ENCODE measurements at places on chromosomes 1 and 21. TPM values are rescaled to one million over a fixed set of nuclear protein-coding genes. Genes with fewer than 3 reads are reported as not detected.

DNA sequence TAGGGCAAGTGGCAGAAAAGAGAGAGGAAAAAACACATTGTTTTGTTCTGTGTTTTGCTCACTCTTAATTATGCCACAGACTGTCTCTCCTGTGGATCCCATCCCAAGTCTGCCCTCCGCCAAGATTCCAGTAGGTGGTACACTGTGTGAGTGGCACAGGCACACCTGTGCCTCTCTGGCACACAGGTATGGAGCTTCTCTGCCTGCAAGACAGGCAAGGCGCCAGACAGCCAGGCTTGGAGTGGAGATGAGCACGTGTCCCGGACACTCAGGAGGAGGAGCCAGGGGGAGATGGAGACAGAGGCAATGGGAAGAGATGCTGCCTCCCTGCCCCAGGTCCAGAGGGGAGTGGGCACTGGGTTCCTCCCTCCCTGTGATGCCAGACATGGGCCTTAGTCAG, 6.5 kb upstream of the GRIK3 start:
- DNase-seq: no peak

GRCh38 chr1:5915587-5916571, 76.3 kb downstream of the NPHP4 start:
- no peak for DNase-seq

DNA sequence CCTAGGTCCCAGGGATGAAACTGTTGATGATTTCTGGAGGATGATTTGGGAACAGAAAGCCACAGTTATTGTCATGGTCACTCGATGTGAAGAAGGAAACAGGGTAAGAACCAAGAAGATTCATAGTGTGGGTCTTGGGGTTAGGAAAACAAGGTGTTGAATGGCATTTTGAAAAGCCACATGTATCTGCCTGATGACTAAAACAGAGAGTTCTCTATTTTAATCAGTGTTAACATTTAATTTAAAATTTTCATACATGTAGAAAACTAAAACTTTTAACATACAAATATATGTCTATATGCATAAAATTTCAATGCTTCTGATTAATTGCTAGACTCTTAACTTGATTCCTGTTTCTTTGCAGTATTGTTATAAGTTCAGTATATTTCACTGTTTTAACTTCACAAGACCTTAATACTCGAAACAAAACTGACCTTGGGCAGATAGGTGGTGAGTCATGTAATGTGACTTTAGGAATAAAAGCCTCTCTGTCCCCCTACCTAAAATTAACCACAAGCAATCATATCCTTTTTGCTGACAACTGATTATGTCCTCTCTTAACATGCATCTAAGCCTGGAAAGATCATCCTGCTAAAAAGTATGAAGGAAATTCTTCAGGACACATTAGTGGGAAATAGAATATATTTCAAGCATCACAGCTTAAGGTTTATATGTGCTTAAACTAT, 95.6 kb downstream of the PTPRC start:
- no peak for DNase-seq

DNA sequence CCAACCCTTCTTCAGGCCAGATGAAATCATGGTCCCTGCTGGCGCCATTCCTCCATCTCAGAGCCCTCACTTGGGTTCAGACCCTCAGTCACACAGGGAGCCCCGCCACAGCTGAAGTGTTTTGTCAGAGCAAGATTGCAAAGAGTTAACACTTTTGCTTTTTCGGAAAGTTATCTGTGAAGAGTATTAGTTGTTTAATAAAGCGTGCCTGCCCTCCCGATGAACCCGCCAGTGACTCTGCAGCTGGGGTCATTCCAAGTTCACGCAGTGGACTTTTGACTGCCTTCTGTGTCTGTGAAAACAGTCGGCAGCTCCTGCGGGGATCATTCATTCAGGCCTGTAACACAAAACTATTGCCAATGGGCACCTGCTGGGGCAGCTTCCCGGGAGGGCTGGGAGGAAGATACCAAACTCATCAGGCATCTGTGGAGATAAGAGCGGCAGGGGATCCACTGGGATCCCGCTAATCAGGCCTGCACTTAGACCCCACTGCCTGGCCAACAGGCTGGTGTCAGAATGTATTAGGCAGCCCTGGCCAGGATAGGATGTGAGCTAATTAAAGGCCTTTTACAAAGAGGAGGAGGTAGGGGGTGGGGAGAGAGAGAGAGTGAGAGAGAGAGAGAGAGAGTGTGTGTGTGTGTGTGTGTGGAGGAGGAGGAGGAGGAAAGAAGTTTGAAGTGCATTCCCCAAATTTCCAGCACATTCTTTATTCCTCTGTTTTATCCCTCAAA, 184.5 kb downstream of the DHRS3 start:
- DNase-seq: no peak

DNA sequence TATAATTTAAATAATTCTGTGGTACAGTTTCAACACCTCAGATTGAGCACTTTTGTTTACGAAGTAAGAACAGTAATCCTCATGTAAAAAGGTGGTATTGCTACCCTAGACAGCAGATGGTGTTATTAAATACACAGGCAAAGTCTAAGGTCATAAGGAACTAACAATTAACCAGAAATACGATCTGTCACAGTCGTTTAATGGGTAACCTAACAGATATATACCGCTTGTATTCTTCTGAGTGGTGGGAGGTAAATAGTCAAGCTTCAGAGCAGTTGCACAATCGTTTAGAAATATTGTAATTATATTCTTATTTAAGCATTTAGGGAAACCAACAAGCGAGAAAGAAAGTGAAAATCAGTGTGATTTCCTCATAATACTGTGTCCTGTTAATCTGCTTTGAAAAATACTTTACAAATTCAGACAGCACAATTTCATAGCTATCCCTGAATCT, 9.8 kb upstream of the IRF2BP2 start:
- DNase-seq: no peak

DNA sequence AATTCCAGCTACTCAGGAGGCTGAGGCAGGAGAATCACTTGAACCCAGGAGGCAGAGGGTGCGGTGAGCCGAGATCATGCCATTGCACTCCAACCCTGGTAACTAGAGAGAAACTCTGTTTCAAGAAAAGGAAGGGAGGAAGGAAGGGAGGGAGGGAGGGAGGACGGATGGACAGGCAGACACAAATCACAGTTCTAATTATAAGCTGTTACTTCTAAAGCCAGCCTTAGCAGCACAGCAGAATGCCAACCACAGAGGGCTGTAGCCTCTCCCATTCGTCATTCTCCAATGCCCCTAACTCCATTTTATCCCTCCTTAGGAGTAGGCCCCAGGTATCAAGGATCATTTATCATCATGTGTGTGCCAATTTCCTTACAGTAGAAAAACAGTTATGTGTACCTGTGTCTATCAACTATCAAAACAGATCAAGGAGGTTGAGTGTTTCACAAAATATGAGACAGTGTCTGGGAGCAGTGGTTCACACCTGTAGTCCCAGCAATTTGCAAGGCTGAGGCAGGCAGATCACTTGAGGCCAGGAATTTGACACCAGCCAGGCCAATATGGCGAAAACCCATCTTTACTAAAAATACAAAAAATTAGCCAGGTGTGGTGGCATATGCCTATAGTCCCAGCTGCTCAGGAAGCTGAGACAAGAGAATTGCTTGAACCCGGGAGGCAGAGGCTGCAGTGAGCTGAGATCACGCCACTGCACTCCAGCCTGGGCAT, 19.1 kb downstream of the USP48 start:
- no peak for DNase-seq

DNA sequence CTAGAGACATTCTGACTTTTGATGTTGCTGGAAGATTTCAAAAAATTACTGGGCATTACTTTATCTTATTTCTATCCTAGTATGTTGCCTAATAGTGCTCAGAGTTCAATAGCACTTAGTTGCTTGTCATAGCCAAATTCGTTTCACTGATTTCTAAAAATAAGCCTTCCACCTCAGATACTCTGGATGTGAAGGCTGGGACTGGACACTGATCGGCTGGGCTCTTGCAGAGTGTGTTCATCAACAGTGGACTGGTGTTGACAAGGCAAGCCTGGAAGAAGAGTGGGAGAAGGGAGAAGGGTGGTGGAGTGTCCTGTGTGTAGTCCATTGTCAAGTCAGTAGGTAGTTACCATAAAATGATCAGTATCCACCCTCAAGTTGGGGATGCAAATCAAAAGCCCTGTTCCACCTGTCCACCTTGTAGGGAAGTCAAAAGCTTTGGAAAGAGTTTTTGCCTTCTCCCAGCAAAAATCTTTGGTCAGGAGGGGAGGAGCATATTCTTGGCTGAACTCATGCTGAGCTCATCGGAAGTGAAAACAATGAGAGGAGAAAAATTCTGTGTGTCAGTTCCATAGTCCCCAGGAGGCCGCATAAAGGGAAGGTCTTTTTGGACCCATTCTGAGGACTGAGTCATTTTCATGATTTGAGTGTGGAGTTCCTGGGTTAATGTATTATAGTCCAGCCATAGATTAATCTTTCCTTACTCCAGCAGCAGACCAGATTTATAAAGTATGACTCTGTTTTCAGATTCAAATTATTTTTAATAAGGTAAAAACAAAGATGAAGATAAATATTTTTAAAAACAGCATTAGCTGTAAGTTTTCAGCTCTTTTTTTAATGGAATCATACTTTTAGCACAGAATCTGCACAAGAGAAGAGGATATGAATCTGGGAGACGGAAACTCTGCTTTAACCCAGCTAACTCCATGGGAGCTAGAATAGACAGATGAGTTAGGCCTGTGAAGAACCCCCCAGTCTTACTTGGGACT, 99.5 kb upstream of the BMP8A start:
- no peak for DNase-seq

GRCh38 chr1:219266524-219266923, 92.8 kb downstream of the LYPLAL1 start:
- DNase-seq: no peak

DNA sequence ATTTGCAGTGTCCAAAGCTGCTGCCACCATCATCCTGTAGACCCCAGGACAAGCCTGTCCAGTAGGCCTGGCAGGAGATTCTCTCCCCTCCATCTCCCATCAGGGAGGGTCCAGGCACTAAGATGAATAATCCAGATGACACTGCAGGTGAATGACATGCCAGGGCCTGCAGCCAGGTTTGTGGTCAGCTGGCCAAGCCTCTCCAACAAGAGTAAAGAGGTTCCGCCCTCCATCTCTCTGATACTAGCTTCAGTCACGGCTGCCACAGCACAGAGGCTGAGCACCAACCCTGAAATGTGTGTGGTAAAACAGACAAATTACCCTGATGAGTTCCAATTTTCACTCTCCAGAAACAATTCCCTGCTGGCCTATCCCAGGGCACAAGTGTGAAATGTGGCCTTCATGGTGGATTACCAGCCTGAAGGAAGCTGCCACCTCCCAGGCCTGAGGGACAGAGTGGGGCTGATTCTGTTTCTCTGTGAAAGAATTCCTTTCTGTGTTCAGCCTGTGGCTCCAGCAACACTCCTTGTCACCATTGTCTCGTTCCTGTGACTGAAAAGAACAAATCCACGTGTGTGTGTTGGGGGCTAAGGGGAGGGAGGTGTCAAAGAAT, 19.9 kb upstream of the LHX4 start:
- DNase-seq: no peak

DNA sequence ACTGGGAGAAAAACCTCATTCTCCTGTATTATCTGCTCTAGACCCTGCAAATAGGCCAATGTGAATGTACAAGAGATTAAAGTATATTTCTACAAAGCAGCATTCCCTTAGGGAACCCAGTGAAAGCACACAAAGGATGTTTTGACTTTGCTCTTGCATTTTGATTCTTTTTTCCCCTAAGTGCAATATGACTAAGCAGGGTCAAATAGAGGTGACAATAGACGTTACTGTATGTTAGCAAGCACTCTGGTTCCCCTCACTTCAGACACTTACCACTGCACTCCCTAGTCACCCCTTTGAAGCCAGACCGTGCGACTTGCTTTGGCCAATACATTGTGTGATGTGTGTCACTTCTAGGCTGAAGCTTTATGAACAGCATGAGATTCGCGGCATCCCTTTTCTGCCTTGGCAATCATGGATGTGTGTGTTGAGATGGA, 209.7 kb downstream of the RHOU start:
- no peak for DNase-seq

Gene FOXO6
- total RNA-seq: not detected

Gene DDR2
- 187 TPM for total RNA-seq

Data from mesenteric fat pad (tissue), 1 donor.